ENCODE measurements at places on chromosomes 13 and 19.

- DNase-seq = no peak
Measured at GRCh38 chr13:101397742-101398141, 18.6 kb downstream of the NALCN start.

DNA sequence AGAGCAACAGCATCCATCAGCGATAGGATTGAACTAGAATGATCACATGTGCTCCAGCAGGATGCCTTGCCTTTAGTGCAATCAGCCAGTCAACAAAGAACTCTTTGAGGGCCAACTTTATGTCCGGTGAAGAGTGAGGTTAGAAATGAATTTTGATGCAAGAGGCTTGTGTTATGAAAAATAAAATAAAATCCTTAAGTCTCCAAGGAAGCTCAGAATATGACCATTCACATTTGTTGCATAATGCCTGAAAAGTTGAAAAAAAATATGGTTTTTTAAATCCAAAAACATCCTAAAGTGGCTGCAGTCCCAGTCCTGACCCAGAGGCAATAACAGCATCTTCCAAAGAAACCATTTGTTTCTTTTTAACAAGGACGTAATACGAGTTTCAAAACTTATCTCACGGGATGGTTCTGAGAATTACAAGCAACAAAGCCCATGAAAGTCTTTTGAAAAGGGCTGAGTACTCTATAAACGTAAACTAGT, 61.3 kb downstream of the DCLK1 start:
- DNase-seq = no peak

GRCh38 chr13:35856721-35857364, 274.3 kb downstream of the DCLK1 start:
- DNase-seq = no peak

GRCh38 chr19:49455773-49456172, 2.7 kb downstream of the ALDH16A1 start:
- no peak for DNase-seq

DNA sequence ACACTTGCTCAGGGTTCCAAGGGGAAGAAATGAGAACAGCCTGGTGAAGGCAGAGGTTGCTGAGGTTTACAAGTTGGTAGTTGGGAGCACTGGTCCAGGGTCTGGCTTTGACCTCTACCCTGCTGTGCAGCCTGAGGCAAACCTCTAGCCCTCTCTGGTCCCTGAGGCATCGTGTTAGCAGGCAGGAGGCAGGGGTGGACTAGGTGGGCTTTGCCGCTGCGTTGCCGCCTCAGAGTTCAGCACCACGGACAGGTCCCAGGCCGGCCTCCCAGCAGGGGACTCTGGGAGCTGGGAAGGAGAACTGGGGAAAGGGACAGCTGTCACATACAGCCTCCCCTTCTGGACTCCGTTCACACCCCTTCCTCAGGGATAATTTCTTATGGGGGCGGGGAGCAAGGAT, 3.1 kb downstream of the NCAN start:
- no peak for DNase-seq

- no peak for DNase-seq
Measured at GRCh38 chr13:28459911-28460310, 35.0 kb downstream of the FLT1 start.

DNA sequence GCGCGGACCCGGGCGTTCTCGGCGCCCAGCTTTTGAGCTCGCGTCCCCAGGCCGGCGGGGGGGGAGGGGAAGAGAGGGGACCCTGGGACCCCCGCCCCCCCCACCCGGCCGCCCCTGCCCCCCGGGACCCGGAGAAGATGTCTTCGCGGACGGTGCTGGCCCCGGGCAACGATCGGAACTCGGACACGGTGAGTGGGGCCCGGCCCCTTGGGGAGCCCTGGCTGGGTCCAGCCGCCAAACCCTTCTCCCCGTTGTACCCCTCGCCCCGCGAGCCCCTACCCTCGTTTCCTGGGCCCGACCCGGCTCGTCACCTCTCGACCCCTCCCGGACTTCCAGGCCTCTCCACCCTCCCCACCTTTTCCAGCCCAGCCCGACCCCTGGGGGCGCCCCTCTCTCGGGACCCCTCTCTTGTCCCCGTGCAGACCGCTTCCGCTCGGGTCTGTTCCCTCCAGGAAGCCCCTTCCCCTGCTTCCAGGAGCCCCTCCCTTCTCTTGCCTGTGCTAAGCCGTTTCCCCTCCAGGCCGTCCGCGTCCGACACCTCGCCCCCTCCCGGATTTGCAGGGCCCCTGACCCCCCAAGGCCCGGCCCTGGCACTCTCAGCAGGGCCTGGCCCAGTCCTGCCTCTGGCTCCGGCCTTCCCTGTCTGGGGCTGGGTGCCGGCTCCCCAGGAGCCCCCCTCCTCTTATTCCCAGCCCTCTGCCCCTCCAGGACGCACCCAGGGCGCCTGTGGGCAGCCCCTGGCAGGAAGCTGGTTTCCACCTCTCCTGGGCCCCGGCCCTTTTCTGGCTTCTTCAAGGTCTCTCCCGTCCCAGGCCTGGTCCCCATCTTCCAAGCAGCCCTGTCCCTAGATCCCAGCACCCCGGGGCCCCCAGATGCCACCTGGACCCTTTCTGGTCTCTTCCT, 632 bp downstream of the MARK4 start:
- DNase-seq = peak; percentile 16

GRCh38 chr13:46006688-46007452, 45.7 kb downstream of the ZC3H13 start:
- no peak for DNase-seq

GRCh38 chr19:55384131-55384919, at the start of gene TMEM238:
TMEM238 (minus strand) TSS chr19:55384292; CDS start chr19:55384259, 33 bp downstream.
- DNase-seq = no peak

DNA sequence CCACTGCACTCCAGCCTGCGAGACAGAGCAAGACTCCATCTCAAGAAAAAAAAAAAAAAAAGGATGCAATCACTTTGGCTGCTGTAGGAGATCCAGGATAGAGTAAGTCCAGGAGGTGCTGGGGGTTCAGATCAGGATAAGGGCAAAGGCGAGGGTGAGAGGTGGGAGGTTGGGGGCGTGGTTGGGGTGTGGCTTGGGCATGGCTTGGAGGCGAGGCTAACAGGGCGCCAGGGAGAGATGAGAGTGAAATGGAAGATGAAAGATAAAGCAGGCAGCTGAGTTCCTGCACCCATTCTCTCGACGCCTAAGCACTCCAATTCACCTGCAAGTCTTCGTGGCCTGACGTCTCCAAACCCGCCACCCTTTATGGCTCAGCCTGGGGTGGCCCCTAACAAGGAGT, 25.0 kb upstream of the ZNRF4 start:
- DNase-seq = no peak

- DNase-seq = no peak
Measured at GRCh38 chr13:92734068-92734467, 492.5 kb upstream of the GPC6 start.

DNA sequence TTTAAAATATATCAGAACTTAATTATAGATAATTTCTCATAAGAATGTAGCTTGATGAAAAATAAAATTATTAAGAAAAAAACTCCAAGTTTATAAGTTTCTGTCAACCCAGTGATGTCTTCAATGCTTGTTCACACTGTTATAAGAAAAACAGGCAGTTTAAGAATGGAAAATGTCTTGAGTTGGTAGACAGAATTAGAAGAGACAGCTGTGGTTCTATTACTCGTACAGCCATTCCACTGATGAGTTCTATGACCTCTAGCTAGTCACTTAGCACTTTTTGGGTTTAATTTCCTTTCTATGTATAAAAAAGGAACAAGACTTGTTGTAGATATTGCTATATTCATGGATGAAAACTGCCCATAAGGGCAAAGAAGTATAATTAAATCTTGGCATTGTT, 1013.1 kb upstream of the ATXN8OS start:
- DNase-seq = no peak

DNA sequence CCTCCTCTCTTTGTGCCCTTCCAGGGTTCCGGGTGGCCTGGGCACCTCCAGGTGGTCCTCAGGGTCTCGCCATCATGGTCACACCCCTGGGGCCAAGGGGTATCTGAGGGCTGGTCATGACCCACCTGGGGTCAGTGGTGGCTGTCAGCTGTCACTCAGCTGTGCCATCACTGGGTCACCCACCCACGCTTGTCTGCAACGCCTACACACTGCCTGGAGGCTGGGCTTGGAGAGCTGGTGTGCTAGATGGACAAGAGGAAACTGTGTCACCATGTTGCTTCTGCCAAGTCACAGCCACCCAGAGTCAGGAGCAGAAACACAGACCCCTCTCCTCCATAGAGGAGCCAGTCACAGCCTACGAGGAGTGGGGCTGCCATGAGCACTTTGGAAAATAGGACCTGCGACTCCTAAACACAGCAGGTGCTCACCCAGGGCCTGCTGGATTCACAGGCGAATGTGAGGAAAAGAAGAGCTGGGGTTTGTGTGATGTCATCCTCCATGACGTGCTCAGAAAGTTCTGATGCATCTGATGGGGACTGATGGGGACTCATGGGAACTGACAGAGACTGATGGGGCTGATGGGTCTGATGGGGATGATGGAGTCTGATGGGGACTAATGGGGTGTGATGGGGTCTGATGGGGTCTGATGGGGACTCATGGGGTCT, 10.7 kb upstream of the GRTP1 start:
- DNase-seq = no peak

- DNase-seq = no peak
Measured at GRCh38 chr19:1860042-1860775, 3.2 kb downstream of the KLF16 start.

GRCh38 chr19:45066921-45067661, 9.2 kb downstream of the ZNF296 start:
- no peak for DNase-seq

- DNase-seq = no peak
Measured at GRCh38 chr19:1494115-1494815, 3.3 kb downstream of the REEP6 start.

- peak; percentile 99 for DNase-seq
Measured at GRCh38 chr19:38849860-38850435, at the start of gene HNRNPL. HNRNPL (minus strand) TSS chr19:38849986; CDS start chr19:38849966, 20 bp downstream.

DNA sequence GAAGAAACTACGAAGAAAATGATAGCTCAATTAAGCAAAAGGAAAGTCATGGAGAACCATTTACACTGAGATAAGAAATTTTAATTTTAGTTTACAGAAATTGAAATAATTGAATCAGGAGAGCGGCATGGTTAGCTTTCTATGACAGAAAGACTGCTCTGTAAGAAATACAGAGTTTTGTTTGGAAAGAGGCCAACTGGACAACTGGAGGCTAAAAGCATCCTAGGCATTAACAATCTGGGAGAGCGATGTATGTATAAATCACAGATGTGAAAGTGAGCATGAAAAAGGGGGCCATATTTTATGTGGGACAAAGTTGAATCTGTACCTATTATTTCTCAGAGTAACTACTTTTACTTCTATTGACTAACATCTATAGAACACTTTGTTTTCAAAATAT, 1608.8 kb upstream of the PCDH20 start:
- no peak for DNase-seq

GRCh38 chr13:73767747-73768315, 366.4 kb downstream of the KLF12 start:
- DNase-seq = no peak

DNA sequence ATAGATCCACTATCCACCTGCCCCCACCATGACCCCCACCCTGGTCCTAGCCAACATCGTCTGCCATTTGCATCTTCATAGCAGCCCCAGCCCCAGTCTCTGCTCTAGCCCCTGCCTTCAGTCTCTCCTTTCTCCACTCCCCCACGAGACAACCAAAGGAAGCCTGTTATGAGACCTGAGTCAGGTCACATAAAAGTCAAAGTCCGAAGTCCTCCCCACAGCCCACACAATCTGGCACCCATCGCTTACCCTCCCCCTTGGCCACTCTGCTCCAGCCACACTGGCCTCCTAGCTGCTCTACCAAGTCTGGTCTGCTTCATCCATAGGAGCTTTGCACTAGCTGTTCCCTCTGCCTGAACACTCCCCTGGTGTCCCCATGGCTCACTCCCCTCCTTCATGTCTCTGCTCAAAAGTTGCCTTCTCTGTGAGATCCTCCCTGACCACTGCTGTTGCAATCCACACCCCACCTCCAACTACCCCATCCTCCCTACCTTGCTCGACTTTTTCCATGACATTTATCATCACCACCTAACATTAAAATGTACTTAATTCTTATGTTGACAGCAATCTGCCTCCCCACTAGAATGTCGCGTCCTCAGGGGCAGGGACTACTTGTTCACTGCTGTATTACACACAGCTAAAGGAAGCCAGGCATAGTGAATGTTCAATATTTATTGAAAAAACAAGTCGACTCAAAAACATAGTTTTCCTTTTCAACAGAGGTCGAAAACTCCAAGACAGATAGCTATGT, 1.2 kb upstream of the PLEKHG2 start:
- no peak for DNase-seq

- no peak for DNase-seq
Measured at GRCh38 chr13:91168386-91168711, 179.1 kb upstream of the MIR17HG start.

DNA sequence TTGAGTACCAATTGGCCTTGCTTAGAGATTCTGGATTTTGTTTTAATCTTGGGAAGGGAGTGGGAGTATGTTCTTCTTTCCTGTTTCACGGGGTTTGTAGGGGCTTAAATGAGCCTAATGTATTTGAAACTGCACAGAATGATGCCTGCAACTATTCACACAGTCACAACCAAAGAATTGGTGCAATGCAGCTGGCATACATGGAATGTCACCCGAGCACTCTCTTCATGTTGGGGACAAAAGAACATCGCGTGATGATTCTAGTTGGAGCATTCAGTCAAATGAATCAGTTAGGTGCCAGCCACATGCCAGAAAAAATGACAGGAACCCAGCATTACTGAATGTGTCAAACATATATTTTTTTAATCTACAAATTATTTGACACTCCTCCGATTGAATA, 22.1 kb downstream of the STARD13 start:
- no peak for DNase-seq

DNA sequence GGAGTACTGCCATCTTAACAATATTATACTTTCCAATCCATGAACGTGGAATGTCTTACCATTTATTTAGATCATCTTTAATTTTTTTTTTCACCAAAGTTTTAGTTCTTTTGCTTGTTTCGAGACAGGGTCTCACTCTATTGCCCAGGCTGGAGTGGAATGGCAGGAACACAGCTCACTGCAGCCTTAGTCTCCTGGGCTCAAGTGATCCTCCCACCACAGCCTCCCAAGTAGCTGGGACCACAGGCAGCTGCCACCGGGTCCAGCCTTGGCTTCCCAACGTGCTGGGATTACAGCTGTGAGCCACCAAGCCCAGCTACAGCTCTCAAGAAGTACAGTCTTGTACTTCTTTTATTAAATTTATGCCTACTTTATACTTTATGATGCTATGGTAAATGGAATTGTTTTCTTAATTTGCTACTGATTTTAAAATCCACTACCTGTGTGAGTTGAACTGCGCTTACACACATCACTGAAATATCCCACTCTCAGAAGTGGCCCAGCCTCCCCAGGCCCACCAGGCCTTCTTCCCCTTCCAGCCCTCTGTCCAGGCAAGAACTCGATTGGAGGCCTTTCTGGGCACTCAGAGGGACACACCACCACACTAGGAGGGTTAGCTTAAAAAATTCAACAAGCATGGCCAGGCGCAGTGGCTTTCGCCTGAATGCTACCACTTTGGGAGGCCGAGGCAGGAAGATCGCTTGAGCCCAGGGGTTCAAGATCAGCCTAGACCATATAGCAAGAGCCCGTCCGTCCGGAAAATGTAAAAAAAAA, 1.0 kb upstream of the PGLS start:
- DNase-seq = no peak

All from stimulated activated naive B cell treated with anti-CD40 and anti-IgM and Interleukin-4, amounts not matched to agents 10 μg/mL and 1 μg/mL and 100 μg/mL, for 72 hours (primary cell).